Activated gamma-delta T cell (primary cell): ENCODE measurements at places on chromosomes 11 and 22.

GRCh38 chr11:65609229-65609628 is 4.8 kb downstream of the MAP3K11 start:
- DNase-seq: no peak

- no peak for DNase-seq
Observed at GRCh38 chr11:46294365-46295309, 17.2 kb downstream of the CREB3L1 start.

DNA sequence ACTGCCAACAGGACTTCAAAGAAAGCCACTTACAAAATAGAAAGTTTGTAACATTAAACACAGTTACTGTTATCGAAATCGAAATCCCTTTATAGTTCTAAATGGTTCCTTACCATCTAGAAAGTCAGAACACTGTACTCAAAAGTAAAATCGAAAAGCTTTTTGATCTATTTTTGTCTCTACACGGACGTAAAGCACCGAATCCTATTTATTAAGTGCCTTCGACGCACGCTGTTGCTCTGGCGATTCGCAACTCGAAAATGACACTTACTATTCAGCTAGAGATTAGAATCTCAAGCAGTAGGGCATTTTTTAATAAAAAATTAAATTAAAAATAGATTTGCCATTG is 78.3 kb downstream of the LARGE1 start:
- DNase-seq: no peak

GRCh38 chr11:32817852-32818183 is 11.9 kb upstream of the PRRG4 start:
- DNase-seq: no peak

- no peak for DNase-seq
Observed at GRCh38 chr22:20578192-20578591, 70.8 kb downstream of the MED15 start.

- no peak for DNase-seq
Observed at GRCh38 chr11:59667812-59668187, 1.0 kb downstream of the PATL1 start.

- DNase-seq: no peak
Observed at GRCh38 chr11:71397331-71397860, 50.8 kb downstream of the DHCR7 start.

- no peak for DNase-seq
Observed at GRCh38 chr11:73797457-73797856, 9.8 kb downstream of the MRPL48 start.

- DNase-seq: no peak
Observed at GRCh38 chr11:65436412-65437032, 13.9 kb downstream of the NEAT1 start.
